ENCODE measurements at places on chromosomes 1 and 21. TPM values are rescaled to one million over a fixed set of nuclear protein-coding genes. Genes with fewer than 3 reads are reported as not detected.
A peak's percentile ranks its signal among the peaks of the same experiment; 100 is the strongest.

DNA sequence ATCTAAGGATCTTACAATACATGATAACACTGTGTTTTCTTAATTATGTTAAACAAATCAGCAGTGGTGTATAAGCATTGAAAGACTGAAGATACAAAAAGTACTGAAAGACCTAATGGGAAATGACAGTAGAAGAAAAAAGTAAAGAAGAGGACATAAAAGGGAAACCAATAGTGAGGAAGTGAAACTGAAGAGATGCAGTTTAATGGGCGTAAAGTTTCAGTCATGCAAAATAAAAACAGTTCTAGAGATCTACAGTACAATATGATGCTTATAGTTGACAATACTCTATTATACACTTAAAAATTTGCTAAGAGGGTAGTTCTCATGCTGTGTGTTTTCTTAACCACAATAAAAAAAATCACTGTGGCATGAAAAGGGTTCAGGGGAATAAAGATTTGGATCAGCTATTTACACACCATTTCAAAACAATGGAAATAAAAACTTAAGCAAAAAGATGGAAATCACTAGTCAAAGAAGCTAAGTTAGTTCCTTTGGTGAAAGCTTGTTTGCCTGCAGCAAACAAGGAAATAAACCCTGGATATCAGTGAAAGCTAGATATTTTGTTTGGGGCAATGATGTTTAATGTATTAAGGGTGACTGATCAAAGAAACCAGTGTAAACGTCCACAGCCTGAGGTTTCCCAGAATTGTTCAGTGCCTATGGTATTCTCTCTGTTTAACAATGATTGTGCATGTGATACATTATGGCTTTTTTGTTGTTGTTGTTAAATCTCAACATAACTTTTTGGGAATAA, 1160.8 kb upstream of the ADGRL2 start:
- no peak overlapping the region for H3K4me3 ChIP-seq
- H3K36me3 ChIP-seq, result peaks cover 12% of the 10 kb centered on the region
- DNase-seq, result no peak
- no peak overlapping the region for H3K27ac ChIP-seq

GRCh38 chr1:239826211-239826610, 265.5 kb upstream of the FMN2 start:
- no peak overlapping the region for H3K27ac ChIP-seq
- no peaks in the 10 kb centered on the region for H3K4me1 ChIP-seq
- DNase-seq, result no peak
- H3K27me3 ChIP-seq, result no peaks in the 10 kb centered on the region
- H3K4me3 ChIP-seq, result no peak overlapping the region

GRCh38 chr1:209861242-209861641, 33.5 kb downstream of the UTP25 start:
- H3K4me1 ChIP-seq, result peaks cover 18% of the 10 kb centered on the region
- no peak overlapping the region for H3K27ac ChIP-seq
- no peaks in the 10 kb centered on the region for H3K27me3 ChIP-seq
- H3K36me3 ChIP-seq, result peaks cover 8% of the 10 kb centered on the region
- DNase-seq, result no peak

The NID1 gene
- total RNA-seq, result 28.5 TPM

DNA sequence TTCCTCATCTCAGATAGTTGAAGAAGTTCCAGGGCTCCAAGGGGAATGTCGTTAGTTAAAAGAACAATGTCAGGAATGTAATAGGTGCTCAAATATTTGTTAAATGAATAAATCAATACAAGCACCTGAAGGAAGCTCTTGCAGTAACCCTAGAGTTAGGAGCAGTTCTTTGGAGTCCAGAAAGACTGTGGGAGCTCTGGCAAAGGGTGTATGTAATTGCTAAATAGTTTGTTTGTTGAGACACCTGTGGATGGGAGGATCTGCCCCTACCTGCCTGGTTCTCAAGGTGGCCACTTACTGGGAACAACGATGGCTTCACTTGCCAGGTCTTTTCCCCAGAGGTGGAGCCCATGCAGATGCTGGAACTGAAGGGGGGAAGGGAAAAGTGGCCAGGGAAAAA, 27.5 kb upstream of the JUN start:
- H3K36me3 ChIP-seq, result no peaks in the 10 kb centered on the region
- no peak overlapping the region for H3K4me3 ChIP-seq
- H3K27me3 ChIP-seq, result no peaks in the 10 kb centered on the region
- H3K4me1 ChIP-seq, result no peaks in the 10 kb centered on the region
- no peak for DNase-seq

GRCh38 chr1:18922848-18923755, 20.7 kb upstream of the ALDH4A1 start:
- H3K36me3 ChIP-seq, result peaks cover 5% of the 10 kb centered on the region
- H3K27me3 ChIP-seq, result no peaks in the 10 kb centered on the region
- no peak overlapping the region for H3K4me3 ChIP-seq
- no peaks in the 10 kb centered on the region for H3K4me1 ChIP-seq
- no peak overlapping the region for H3K27ac ChIP-seq
- no peak for DNase-seq

GRCh38 chr1:48109390-48110013, 112.3 kb upstream of the TRABD2B start:
- H3K4me3 ChIP-seq, result no peak overlapping the region
- peaks cover 6% of the 10 kb centered on the region for H3K4me1 ChIP-seq
- no peaks in the 10 kb centered on the region for H3K27me3 ChIP-seq
- DNase-seq, result no peak
- H3K36me3 ChIP-seq, result no peaks in the 10 kb centered on the region
- no peak overlapping the region for H3K27ac ChIP-seq

DNA sequence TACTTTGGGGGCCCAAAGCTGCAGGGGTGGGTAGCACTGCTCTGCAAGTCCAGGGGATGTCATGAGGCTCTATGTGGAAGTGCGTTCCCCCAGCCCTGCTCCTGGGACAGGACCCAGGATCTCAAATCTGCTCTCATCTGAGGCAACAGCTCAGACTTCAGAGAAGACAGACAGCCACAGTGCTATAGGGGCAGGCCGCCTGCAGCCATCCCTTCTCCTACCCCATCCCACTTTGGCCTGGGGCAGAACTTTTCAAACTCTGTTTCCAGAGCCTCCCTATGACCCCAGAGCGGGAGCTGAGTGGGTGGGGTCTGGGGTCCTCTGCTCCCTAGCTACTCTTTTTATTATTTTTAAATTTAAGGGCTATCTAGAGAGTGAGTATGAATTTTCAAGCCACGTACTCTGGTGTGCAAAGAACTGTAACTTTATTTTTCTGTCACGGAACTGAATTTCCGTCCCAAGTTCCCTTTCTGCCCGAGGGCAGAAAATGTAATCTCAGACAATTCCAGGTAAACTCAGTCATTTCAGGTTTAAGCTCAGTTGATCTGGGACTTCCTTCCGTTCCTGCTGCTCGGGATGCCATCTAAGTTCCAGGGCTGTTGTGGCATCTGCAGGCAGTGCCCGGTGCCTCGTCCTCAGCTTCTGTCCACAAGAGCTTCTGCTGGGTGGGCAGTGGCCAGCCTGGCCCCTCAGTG, 98.3 kb downstream of the ACTL8 start:
- H3K4me3 ChIP-seq, result no peak overlapping the region
- H3K4me1 ChIP-seq, result no peaks in the 10 kb centered on the region
- H3K27ac ChIP-seq, result no peak overlapping the region
- H3K27me3 ChIP-seq, result no peaks in the 10 kb centered on the region
- DNase-seq, result no peak
- no peaks in the 10 kb centered on the region for H3K36me3 ChIP-seq

GRCh38 chr1:64841330-64842065, 96.6 kb downstream of the RAVER2 start:
- no peaks in the 10 kb centered on the region for H3K4me1 ChIP-seq
- no peak for DNase-seq
- no peak overlapping the region for H3K4me3 ChIP-seq

GRCh38 chr1:19444296-19445021, 40.9 kb downstream of the CAPZB start:
- H3K27me3 ChIP-seq, result no peaks in the 10 kb centered on the region
- no peak for DNase-seq
- H3K4me1 ChIP-seq, result peaks cover 8% of the 10 kb centered on the region
- peaks cover 12% of the 10 kb centered on the region for H3K36me3 ChIP-seq
- no peak overlapping the region for H3K27ac ChIP-seq
- no peak overlapping the region for H3K4me3 ChIP-seq

- H3K4me1 ChIP-seq, result no peaks in the 10 kb centered on the region
- H3K27ac ChIP-seq, result no peak overlapping the region
Observed at GRCh38 chr1:116066868-116067565, 44.2 kb upstream of the MAB21L3 start.

DNA sequence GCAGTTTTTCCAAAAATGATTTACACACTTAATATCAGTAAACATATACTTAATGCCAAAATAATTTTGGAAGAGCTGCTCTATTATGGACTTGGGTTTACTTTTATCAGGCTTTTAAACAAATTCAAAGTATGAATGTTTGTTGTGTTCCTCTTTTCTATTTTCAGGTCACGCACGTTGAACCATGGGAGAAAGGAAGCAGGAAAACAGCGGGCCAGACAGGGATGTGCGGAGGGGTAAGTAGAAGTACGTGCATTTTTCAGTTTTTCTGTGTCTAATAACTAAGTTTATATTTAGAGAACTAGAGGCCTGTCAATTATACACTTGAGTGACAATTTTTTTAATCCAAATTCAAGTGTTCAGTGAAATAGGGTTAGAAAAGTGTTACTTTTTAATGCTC, 3.4 kb downstream of the PRPF38B start:
- no peaks in the 10 kb centered on the region for H3K4me1 ChIP-seq
- no peak overlapping the region for H3K27ac ChIP-seq
- H3K4me3 ChIP-seq, result no peak overlapping the region
- peaks cover 58% of the 10 kb centered on the region for H3K36me3 ChIP-seq
- DNase-seq, result no peak
- no peaks in the 10 kb centered on the region for H3K27me3 ChIP-seq

DNA sequence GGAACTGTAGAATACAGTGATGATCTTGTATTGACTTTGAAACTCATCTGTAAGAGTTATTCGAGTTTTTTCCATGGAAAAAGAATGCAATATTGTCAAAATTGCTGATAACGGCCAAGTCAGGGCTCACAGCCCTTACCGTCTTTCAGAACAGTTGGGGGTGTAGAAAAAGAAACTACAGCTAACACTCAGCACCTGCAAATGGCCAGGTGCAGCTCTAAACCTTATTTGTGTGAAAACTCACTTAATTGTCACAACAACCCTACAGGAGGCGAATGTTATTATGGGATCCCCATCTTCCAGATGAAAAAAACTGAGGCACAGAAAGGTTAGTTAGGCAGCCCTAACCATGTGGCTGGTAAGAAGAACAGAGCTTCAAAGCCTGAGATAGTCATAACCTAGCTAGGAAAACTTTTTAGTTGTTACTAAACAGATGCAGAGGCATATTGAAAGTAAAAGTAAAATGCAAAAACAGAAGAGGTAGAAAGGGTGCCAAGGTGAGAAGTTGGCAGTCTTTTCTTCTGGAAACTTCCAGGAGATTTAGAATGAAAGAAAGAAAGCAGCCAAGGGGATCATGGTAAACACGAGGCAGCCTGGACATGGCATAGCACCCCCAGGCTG, 76.4 kb downstream of the DSCAM start:
- no peaks in the 10 kb centered on the region for H3K4me1 ChIP-seq
- no peak for DNase-seq
- H3K27me3 ChIP-seq, result no peaks in the 10 kb centered on the region

DNA sequence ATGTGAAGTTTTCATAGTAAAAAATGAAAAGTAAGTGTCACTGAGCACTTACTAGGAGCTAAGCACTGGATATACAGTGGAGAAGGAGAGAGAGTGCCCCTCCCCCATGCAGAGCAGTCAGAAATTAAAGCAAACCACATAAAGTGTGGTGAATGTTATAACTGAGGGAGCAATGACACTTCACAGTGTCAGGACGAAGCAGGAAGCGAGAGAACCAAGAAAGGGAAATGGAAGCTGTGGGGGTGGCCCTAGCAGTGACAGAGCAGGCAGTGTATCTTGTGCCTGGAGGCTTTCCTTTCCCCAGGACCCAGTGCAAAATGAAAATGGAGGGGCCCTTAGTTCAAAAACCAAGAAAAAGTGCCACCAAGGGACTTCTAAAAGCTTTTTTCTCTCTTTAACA, 21.5 kb upstream of the RCAN3 start:
- no peak for DNase-seq
- H3K36me3 ChIP-seq, result no peaks in the 10 kb centered on the region
- no peak overlapping the region for H3K27ac ChIP-seq
- H3K4me1 ChIP-seq, result peaks cover 4% of the 10 kb centered on the region

- H3K36me3 ChIP-seq, result peaks cover 2% of the 10 kb centered on the region
- H3K4me1 ChIP-seq, result no peaks in the 10 kb centered on the region
- peak; percentile 91 for DNase-seq
- H3K27me3 ChIP-seq, result no peaks in the 10 kb centered on the region
- H3K4me3 ChIP-seq, result no peak overlapping the region
Observed at GRCh38 chr21:45427331-45428271, 22.6 kb downstream of the COL18A1 start.

The C1orf94 gene
- total RNA-seq, result 1.9 TPM

DNA sequence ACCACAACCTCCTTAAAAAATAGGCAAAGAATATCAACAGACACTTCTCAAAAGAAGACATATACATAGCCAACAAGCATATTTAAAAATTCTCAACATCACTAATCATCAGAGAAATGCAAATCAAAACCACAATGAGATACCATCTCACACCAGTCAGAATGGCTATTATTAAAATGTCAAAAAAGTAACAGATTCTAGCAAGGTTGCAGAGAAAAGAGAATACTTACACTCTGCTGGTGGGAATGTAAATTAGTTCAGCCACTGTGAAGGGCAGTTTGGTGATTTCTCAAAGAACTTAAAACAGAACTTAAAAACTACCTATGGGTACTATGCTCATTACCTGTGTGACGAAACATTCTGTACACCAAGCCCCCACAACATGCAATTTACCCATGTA, 20.7 kb downstream of the CD1B start:
- H3K4me3 ChIP-seq, result no peak overlapping the region
- H3K27me3 ChIP-seq, result no peaks in the 10 kb centered on the region
- no peaks in the 10 kb centered on the region for H3K4me1 ChIP-seq
- no peak for DNase-seq

The PAPPA2 gene
- total RNA-seq, result 0.81 TPM

The S100A16 gene
- total RNA-seq, result 8.0 TPM

- no peaks in the 10 kb centered on the region for H3K36me3 ChIP-seq
- DNase-seq, result no peak
- H3K27ac ChIP-seq, result no peak overlapping the region
- H3K4me1 ChIP-seq, result no peaks in the 10 kb centered on the region
Observed at GRCh38 chr1:177596485-177596884, 373.4 kb downstream of the SEC16B start.

The LCE2B gene
- total RNA-seq, result not detected

- H3K27ac ChIP-seq, result no peak overlapping the region
- H3K36me3 ChIP-seq, result no peaks in the 10 kb centered on the region
- no peaks in the 10 kb centered on the region for H3K4me1 ChIP-seq
- H3K4me3 ChIP-seq, result no peak overlapping the region
- H3K27me3 ChIP-seq, result no peaks in the 10 kb centered on the region
- no peak for DNase-seq
Observed at GRCh38 chr1:110260194-110260593, 50.1 kb downstream of the KCNC4 start.

GRCh38 chr1:226405411-226405988, 2.4 kb downstream of the PARP1 start:
- H3K4me3 ChIP-seq, result peak overlapping the region; percentile 96
- H3K27me3 ChIP-seq, result no peaks in the 10 kb centered on the region
- peaks cover 17% of the 10 kb centered on the region for H3K4me1 ChIP-seq
- peaks cover 18% of the 10 kb centered on the region for H3K36me3 ChIP-seq
- DNase-seq, result peak; percentile 68

The ANGPTL3 gene
- not detected for total RNA-seq

The TRIM45 gene
- total RNA-seq, result 10.3 TPM

- H3K27ac ChIP-seq, result no peak within 1 kb of the TSS
- peaks cover 38% of the 10 kb centered on the region for H3K27me3 ChIP-seq
- DNase-seq, result peak; percentile 94
- no peaks in the 10 kb centered on the region for H3K36me3 ChIP-seq
- no peak within 1 kb of the TSS for H3K4me3 ChIP-seq
Observed at GRCh38 chr1:177170756-177171535, at the start of gene BRINP2. Gene BRINP2, plus strand, starts transcription at chr1:177170958. Its CDS starts 58,919 bp downstream, at chr1:177229877.

Measured in H9 (cell line).